ENCODE measurements at places on chromosomes 11 and 22.

- DNase-seq: no peak
These were observed 435.5 kb downstream of the LUZP2 start for GRCh38 chr11:24932110-24933000.

DNA sequence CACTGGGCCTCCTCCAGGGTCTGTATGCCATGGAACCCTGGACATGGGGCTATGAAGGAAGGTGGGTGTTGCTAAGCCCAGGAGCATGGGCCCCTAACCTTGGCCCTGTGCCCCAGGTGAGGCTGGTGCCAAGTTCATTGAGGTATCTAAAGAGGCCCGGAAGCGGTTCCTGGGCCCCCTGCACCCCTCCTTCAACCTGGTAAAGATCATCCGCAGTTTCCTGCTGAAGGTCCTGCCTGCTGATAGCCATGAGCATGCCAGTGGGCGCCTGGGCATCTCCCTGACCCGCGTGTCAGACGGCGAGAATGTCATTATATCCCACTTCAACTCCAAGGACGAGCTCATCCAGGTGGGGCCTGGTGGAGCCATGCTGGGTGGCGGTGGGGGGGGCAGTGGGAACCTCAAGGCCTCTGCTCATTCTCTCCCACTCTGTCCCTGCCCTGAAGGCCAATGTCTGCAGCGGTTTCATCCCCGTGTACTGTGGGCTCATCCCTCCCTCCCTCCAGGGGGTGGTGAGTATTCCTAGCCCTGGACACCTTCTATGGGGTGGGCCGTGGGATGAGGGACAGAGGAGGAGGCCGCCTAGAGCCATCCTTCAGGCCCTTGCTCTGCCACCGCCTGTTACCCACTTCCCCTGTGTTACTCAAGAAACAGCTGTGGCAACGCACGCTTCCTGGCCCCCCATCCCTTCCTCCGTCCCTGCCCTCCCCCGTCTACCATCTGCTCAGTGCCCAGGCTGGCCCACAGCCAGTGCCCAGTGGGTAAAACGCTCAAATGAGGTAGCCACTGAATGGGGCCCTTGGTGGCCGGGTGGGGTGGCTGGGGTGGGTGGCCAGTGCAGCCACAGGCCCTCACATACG lies 3.0 kb downstream of the PNPLA2 start:
- DNase-seq: no peak

GRCh38 chr11:12174477-12175143 lies 64.2 kb downstream of the MICAL2 start:
- DNase-seq: no peak

DNA sequence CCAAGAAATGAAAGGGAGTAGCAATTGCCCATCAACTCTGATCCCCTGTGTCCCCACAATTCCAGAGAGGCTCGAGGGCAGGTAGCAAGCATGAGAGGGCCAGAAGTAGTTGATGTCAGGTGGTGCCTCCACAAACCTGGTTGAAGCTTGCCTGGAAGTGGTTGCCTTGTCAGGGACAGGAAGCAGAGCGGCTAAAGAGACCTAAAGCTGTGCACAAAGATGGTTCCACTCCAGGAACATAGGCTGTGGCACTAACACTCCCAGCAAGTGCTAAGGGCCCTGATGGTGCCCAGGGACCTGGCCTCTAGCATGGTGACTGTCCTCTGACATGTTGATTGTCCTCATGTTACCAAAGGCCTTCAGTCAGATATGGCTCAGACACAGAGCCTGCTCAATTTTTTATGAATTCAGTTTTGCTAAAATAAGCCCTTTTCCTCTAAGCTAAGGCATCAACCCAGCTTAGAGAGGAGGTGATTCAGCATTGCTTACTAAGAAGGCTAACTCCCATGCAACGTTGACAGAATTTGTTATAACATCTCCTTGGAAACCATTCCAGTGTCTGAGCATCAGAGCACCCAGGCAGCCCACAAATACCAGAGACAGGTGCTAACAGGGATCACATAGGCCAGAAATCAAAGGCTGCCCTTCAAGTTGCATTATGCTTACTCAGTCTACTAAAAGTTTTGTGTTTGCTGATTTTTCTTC lies 196.3 kb upstream of the ARHGAP20 start:
- no peak for DNase-seq

- DNase-seq: no peak
These were observed 927 bp downstream of the PRCP start for GRCh38 chr11:82899186-82899820.

GRCh38 chr11:71562120-71562519 lies 3.2 kb upstream of the KRTAP5-10 start:
- no peak for DNase-seq

GRCh38 chr22:28438183-28438768 lies 241.4 kb downstream of the TTC28 start:
- DNase-seq: no peak

GRCh38 chr11:75241906-75242644 lies 1.5 kb downstream of the TPBGL start:
- DNase-seq: no peak

DNA sequence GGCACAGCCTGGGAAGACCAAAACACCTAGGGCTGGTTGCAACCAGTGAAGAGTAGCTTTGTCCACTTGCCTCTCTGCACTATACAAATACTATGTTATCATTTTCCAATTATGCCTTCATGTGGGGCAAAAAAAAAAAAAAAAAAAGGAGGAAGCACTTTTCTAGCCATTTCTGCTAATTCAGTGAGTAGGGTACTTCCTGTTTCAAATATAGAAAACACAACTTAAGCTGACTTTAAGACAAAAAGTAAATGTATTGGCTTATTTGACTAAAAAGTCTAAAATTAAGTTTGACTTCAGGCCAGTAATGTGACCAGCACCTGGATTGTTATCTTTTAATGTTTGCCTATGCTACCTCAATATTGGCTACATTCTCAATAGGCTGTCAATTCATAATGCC lies 15.3 kb downstream of the CCDC73 start:
- no peak for DNase-seq

DNA sequence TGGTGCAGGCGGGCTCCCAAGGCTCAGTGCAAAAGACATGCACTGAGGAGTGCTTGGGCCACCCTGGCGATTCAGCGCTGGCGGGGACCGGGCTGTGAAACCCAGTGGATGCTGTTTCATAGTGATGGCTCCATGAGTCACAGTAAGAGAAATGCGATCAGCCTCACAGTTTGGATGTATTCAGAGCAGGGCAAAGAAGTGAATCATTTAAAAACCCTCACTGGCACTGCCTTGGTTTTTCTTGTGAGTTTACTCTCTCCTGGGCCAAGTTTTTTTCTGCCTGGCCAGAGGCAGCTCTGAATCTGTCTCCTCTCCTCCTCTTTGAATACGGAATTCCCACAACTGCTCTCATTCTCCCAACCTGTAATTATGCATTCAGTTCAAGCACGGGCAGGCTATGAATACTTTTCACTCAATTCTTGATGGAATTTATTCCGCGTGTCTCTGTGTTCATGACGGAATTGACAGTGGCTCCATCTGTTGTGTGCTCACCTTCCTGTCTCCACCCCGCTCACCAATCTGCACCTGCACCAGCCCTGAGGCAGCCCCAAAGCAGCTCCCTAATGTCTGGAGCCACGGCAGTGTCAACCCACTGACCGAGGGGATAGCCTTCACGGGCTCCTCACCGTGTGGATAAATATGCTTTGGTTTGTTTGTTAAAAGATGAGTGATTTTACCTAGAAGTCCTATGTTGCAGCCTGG lies 14.9 kb downstream of the ADAMTS8 start:
- peak; percentile 88 for DNase-seq

- no peak for DNase-seq
These were observed 1.6 kb downstream of the SPTBN2 start for GRCh38 chr11:66727282-66728037.

- no peak for DNase-seq
These were observed 21.2 kb downstream of the FAT3 start for GRCh38 chr11:92245700-92246271.

DNA sequence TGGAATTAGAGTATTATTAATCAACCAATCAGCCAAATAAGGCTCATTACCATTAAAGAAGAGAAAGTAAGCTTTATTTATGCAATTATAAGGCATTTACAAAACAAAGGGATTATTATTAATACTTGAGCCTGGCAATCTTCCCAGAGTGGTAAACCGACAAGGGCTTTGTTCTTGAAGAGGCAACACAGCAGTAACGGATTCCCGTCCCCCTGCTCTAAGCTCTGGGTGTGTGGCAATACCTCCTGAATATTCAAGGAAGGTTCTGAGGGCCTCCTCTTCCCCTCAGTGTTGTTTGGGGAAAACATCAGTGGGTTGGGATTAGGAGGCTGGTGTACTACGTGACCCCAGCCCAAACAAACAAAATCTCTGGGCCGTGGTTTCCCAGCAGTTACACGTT lies 176.5 kb downstream of the TENM4 start:
- no peak for DNase-seq

DNA sequence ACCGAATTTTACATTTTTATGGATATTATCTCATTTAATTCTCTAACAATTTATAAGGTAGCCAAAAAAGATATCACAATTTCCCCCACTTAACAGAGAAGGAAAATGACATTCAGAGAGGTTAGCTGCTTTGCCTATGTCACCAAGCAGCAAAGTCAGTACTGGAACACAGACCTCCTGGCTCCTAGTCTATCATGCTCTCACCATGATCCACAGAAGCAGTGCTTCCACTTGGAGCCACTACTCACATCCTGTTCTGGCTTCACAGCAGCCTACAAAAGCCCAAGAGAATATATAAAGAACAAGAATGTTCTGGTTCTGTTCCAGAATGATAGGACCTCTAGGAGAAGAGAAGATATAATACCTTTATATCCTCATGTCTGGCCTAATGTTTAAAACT lies 59.5 kb upstream of the SCUBE2 start:
- no peak for DNase-seq

DNA sequence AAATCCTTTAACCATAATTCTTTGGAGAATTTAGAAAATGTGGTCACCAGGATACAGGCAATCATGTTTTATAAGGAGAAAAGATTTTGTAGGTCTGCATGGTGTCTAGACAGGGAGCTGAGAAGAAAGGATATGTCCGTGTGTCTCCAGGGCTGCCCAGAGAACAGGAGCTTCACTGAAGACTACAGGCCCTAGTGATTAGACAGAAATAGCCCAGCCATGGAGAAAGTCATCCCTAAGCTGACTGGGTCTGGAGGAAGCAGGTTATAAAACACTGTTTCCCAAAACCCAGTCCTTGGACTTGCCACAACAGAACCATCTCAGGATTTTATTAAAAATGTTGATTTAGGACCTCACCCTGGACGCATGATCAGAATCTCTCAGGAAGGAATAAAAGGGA lies 84.4 kb downstream of the GALNT18 start:
- no peak for DNase-seq

- DNase-seq: no peak
These were observed 149.3 kb upstream of the B3GAT1 start for GRCh38 chr11:134561331-134561720.

DNA sequence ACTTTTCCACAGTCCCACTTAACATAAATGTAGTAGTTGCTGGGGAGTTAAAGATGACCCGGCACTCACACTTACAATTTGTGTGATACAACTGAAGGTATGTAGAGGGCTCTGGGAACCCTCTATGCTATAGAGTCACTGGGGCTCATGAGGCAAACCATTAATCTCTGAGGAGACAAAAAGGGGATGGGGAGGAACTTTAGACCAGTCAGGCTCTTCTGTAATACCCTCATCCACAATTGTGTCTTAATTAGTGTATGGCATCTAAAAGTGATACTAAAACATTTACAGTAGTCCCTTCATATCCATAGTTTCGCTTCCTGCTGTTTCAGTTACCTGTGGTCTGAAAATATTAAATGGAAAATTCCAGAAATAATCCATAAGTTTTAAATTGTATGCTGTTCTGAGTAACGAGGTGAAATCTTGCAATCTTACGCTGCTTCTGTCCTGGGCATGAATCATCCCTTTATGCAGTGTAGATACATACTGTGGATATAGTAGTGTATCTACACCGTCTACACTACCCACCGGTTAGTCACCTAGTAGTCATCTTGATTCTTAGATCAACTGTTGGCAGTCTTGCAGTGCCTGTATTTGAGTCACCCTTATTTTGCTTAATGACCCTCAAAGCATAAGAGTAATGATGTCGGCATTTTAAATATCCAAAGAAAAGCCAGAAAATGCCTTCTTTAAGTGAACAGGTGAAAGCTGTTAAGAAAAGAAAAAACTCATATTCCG lies 12.2 kb downstream of the CBL start:
- peak; percentile 56 for DNase-seq

GRCh38 chr22:48585916-48586798 lies 1241.5 kb downstream of the BRD1 start:
- no peak for DNase-seq

GRCh38 chr22:20052309-20053259 lies 27.5 kb upstream of the DGCR8 start:
- DNase-seq: no peak

GRCh38 chr11:78810559-78811009 lies 235.9 kb upstream of the NARS2 start:
- DNase-seq: no peak

DNA sequence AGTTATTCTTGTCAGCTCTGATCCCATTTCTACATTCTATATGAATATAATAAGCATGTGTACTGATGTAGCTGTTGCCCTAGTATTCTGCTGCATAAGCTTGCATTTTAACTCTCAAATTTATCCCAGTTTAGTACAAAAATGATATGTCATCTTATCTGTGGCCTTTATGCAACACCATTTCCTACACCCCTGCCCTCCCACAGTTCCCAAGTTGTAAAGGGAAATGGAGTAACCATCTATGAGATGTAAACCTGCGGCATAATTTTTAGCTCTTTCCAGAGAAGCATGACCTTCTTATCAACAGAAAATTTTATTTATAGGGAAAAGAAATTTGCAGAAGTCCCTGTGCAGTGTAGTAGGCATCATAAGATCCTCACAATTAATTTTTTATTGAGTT lies 18.9 kb upstream of the CARD18 start:
- DNase-seq: no peak

GRCh38 chr11:106152824-106153223 lies 75.4 kb downstream of the AASDHPPT start:
- no peak for DNase-seq

DNA sequence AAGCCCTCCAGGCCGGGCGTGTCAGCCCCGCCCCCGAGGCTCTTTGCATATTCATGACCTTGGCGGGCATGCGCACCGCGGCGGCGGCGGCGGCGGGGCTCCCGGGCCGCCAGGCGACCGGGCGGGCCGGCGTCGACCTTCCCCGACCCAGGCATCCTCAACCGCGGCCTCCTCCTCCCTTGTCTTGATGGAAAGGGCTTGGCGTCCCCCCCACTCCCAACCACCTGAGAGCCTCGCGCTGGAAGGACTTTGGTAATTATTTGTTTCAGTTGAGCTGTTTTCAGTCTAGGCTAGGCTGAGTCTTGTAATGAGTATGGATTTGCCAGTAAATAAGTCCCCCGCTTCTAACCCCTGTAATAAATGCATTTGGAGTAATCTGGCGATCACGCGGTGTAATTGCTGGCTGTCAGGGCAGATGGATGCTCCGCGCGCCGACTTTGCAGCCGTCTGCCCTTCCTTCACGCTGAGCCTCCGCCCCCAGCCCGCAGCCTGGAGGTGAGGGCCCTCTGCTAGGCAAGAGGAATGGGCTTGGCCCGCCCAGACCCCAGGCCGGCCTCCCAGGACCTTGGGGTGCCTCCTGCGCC lies 25.2 kb downstream of the FLRT1 start:
- peak; percentile 78 for DNase-seq

DNA sequence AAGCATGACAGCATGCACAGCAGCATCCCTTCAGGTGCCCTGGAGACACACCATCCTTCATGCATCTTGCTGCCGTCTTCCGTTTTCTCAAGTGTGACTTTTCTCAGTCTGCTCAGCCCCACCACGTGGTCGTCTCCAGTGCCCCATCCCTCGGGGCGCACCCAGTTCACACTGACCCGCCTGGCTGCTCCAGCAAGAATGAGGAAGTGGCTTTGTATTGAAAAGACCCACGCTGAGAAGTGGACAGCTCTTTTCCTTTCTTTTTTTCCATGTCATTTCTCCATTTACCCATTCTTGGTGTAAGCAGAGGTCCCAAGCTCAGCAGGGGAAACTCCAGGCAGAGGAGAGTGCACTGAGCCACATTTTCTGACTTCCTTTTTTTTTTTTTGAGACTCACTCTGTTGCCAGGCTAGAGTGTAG lies 14.5 kb downstream of the SERPINH1 start:
- DNase-seq: no peak
